Neural progenitor cell (in vitro differentiated cells): ENCODE measurements at places on chromosomes 1 and 21. TPM values are rescaled to one million over a fixed set of nuclear protein-coding genes. Genes with fewer than 3 reads are reported as not detected.

DNA sequence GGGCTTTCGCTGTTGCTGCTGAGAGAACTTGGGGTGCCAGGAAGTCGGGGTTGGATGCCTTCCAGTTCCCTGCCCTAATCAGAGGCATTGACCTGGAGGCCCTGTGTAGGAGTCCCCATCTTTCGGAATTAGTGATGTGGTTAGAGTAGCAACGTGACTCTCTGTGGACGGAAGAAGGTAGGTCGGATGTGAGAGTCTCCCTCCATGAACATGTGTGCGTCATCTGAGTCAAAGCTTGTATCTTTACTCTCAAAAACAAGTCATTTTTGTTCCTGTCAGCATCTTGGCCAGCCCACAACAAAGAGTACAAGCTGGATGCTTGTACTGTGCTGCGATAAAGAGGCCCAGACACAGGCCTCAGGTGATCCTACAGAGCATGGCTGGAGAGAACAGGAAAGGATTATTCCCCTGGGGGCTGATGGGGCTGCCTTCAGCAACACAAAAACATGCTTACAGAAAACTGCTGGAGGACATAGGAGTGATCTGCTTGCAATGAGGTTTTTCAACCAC is 31.0 kb upstream of the IL10 start:
- no peak overlapping the region for H3K27ac ChIP-seq
- no peak for DNase-seq
- H3K4me3 ChIP-seq = no peak overlapping the region
- H3K27me3 ChIP-seq = peaks cover 6% of the 10 kb centered on the region

Gene ADAM30
- total RNA-seq = not detected in 2 replicates

Gene RABGAP1L
- 23.5 and 46.0 TPM in 2 replicates for total RNA-seq

DNA sequence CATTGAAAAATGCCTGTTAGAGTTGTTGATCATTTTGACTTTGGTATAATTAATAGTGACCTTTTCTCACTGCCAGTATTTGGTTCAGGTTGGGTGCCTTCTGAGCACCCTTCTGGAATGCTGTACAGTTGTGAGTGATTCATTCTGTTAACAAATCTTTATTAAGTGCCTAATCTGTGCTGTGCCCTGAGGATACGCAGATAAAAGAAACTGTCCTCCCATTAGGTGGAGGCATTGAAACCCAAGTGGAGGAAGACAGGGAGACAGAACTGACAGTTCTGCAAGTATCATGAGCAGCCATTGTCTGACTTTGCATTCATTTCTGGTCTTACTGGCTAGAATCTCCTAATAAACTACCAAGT is 76.1 kb upstream of the ZNF326 start:
- DNase-seq = no peak
- peaks cover 9% of the 10 kb centered on the region for H3K4me1 ChIP-seq
- peaks cover 13% of the 10 kb centered on the region for H3K36me3 ChIP-seq
- H3K27me3 ChIP-seq = no peaks in the 10 kb centered on the region
- no peak overlapping the region for H3K27ac ChIP-seq
- H3K4me3 ChIP-seq = no peak overlapping the region
